Fibroblast of skin of right biceps (primary cell): ENCODE measurements at places on chromosomes 4 and X.

DNA sequence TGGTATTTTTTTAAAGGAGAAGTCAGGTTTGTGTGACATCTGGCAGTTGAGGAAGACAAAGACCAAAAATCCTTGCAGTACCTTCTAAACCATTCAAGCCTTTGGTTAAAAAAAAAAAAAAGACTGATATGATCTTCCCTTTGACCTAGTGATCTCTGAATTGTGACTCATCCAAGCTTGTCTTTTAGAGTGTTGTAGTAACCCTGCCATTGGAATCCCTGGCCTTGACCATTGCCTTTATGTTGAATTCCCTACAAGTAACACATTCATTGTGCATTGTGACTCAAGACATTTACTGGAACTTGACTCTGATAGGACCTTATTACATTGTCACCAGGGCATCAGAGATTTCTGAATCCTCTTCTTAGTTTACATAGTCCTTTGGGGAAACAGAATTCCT, 1469.0 kb downstream of the TECRL start:
- DNase-seq = no peak

DNA sequence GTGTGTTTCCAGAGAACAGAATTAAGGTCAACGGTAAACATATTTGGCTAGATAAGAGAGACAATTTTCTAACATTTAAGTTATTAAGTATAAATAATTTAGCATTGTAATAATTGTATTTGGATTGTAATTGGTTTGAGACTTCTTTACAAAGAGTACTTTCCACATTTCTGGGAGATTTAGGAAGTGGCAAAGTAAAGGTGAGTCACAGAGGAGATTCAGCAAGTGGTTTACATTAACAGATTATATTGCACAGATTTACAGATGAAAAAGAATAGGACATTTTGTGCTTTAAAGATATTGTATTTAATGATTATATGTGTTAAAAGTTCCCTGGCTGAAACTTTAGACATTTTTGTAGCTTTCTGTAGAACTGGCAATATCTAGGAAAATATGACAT, 584.4 kb upstream of the AADAT start:
- peak; percentile 33 for DNase-seq

DNA sequence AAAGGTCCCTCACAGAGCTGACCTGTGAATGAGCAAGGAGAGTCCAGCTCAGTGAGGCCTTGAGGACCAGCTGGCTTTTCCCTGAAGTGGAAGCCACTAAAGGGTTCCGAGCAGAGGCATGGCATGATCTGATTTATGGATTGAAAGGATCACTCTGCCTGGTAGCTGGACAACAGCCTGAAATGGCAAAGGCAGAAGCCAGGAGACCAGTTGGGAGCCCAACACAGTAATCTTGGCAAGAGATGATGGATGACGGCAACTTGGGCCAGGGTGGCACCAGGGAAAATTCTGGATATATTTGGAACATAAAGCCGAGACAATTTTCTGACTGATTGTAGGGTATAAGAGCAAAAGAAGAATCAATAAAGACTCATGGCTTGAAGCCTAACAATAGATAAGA, 69.3 kb upstream of the STIM2 start:
- no peak for DNase-seq

DNA sequence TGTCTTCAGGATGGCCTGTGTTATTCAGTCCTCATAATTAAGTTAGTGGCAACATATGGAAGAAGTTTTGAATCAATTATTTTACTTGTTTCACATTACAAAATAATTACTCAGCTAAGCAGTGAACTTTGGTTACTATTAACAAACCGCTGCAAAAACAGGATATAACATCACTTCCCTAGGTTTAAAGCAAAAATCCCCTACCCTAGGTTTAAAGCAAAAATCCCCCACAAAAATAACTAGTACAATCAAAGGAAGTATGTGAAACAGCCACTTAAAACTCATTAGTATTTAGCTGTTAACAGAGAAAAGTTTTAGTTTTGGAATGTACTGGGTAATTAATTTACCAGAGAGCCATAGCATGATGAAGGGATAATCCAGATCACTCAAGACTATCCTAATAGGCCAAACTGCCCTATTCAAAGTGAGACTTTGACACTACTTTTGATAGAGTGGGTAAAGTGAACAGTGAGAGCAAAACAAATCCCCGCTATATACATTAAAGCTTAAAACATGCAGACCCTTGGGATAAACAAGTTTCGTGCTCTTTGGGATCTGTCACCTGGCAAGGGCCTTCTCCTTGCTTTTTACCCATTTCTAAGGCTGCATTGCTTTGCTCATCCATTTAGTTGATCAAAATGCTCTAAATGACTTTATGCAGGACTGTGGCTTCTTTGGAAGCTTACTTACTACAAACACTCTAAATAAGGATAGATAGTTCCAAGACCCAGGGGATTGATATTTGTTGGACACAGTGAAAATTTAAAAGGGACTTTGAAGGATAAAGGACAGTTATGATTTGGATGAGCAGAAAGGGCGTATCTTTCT, 36.4 kb upstream of the GPR174 start:
- DNase-seq = peak; percentile 7

DNA sequence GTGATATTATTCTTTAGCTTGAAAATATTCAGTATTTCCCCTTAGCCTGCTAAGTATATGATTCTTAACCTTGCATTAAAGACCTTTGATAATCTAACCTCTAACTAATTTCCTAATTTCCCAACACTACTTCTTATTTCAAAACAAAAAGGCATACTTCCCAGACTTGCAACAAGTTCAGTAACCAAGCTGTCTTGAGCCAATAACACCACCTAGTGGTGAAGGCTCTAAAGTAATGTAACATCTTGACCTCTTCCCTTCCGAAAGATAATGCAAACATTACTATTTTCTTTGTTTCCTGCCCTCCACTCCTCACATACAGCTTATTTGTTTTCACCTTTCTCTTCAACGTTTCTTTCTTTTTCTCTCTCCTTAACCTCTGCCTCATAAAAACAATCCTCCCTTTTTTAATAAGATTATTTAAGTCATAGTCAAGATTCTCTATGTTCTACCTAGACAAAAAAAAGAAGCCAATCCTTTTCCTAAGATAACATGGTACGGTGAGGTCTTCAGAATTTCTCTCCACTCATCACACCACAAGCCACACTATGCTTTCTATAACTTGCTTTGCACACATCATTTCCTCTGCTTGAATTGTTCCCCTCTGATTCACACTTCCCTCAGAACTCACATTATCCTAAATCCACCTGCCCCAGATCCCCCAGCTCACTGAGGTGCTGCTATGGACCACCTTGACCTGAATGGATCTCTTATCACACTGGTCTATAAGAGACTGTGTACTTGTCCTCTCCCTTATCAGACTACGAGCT, 3.5 kb downstream of the FAT1 start:
- DNase-seq = peak; percentile 63

GRCh38 chr4:121156822-121157769, 7.0 kb downstream of the TNIP3 start:
- peak; percentile 43 for DNase-seq

DNA sequence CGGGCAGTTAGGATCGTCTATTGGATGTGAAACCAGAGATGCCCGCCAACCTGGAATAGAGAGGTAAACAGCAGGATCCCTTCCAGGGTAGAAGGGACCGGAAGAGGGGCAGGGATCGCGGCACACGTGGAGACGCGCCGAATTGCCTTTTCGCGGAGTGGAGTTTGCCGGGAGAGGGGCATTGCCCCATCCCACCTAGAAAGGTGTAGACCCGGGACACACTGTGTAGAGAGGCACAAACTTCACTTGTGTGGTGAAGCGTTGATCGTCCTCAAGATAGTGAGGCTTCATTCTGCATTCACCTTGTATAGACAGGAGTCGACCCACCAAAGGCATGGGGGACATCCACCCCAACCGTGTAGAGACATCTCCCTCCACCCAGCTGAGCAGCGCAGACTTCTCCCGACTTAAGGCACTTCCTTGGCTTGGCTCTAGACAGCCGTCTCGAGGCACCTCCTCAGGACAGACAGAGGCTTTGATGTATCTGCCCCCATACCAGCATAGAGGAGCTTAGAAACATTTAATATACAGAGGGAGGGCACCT, 410 bp downstream of the GNL3L start:
- no peak for DNase-seq

GRCh38 chr4:6772223-6772928, 10.2 kb upstream of the KIAA0232 start:
- DNase-seq = peak; percentile 34

- no peak for DNase-seq
Measured at GRCh38 chr4:40369437-40370274, 34.5 kb downstream of the CHRNA9 start.
